COLO829 (cell line): ENCODE measurements at places on chromosomes 5 and 9.
A peak's percentile ranks its signal among the peaks of the same experiment; 100 is the strongest.

DNA sequence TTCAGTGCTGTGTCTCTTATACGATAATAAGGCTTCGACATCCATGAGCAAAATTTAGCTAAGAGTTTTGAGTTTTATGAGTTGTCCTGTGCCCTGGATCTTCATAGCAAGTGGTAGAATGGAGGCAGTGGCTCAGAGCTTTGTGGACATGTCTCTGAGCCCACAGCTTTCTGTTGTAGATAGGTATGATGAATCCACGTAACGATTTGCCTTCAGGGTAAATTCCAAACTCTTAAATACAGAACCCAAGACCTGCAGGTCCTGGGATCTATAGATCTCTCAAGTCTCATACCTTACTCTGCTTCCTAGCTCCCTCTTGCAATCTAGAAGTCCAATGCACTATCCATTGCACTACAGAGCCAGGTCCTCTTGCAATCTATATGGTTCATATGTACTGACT is 59.5 kb upstream of the TLE4 start:
- DNase-seq: no peak

DNA sequence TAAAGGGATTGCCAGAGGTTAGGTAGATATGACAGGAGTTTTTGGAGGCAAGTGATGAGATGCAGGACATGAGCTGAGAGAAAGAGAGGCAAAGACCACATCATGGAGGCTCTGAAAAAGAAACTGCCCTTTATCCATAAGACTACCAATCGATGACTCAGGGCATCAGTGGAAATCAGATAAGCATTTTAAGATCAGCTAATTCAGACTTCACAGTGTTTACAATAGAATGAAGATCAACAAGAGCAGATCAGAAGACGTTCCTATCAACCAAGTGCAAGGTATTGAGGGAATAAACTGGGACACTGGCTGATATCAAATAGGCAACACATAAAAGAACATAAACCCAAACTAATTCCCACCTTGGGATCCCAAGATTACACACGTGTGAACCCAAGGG is 227.2 kb downstream of the SLCO4C1 start:
- no peak for DNase-seq

DNA sequence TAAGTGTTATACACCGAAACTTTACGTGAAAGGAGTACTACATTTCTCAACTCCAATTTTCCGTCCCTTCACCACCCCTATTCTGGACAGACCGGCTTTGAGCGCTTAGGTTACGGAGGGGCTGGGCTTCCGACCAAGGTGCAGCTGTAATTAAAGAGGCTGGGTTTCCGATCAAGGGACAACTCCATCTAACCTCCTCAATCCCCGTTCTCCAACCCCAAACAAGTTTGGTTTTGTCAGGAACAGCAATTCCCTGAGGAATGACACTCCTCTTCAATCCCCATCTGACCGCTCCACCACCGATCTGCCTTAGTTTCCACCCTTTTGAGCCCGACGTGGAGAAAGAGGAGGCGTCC is 577 bp downstream of the TUT7 start:
- peak; percentile 55 for DNase-seq

DNA sequence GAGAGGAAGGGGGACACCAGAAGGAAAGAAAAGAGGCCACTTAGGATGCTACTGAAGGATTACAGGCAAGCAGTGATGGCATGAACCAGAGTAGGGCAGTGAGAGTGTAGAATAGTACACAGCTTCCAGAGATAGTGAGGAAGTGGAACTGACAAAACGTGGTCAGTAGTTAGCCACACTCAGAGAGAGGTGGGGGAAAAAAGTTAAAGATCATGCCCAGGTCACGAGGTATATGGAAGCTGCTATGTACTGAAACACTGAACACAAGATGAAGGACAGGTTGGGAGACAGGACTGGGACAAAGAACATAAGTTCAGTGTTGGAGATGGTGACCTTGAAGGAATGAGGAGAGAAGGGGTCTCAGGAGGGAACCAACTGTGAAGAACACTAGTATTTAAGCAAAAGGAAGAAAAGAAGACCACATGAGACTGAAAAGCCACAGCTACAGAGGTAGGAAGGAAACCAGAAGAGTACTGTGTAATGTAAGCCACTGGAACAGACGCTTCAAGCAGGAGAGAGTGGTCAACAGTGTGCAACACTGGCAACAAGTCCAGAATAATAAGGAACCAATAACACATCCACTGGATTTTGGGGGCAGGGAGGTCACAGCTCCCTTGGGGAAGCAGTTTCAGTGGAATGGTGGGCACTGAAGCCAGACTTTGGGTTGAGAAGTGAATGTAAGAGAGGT is 45.5 kb downstream of the ELL2 start:
- no peak for DNase-seq

GRCh38 chr5:178210073-178210535 is 5.8 kb downstream of the HNRNPAB start:
- DNase-seq: no peak

GRCh38 chr9:96505316-96505991 is 55.5 kb downstream of the HABP4 start:
- no peak for DNase-seq

- no peak for DNase-seq
These were observed 147.1 kb downstream of the C5orf15 start for GRCh38 chr5:133821311-133821741.

GRCh38 chr5:4514067-4514648 is 626.0 kb upstream of the ADAMTS16 start:
- DNase-seq: no peak

GRCh38 chr9:96126321-96126881 is 175.6 kb downstream of the HSD17B3 start:
- no peak for DNase-seq

DNA sequence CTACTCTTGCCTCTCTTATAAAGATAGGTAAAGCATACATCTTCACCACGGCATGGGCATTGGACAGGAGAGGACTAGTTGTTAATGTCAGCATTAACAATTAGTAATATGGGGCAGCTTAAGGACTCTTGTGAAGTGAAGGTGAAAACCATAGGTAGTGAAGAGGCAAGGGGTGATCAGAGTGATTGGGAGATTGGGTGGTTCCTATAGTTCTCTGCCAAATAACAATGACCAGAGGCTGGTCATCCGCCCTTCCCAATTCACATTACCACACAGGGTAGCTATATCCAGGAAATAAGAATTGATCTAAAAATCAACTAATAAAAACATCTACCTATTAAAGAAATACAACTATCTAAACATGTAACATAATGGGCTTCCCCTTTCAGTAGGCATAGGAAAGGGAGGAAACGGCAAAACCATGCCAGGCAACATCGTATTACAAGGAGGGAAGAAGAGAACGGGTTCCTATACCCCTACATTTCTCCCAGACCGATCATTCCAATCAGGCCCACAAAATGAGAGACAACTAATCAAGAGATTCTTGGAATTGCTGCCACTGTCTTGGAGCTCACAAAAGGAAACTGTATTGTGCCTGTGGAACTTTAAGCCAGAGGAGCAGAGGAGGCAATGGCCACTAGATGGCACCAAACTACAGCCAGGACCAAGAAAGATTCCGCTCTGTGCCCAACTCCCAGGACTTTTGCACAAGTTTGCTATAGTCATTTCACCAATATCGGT is 121.6 kb downstream of the FBXL17 start:
- peak; percentile 45 for DNase-seq

GRCh38 chr5:9062873-9063272 is 483.0 kb downstream of the SEMA5A start:
- DNase-seq: no peak

DNA sequence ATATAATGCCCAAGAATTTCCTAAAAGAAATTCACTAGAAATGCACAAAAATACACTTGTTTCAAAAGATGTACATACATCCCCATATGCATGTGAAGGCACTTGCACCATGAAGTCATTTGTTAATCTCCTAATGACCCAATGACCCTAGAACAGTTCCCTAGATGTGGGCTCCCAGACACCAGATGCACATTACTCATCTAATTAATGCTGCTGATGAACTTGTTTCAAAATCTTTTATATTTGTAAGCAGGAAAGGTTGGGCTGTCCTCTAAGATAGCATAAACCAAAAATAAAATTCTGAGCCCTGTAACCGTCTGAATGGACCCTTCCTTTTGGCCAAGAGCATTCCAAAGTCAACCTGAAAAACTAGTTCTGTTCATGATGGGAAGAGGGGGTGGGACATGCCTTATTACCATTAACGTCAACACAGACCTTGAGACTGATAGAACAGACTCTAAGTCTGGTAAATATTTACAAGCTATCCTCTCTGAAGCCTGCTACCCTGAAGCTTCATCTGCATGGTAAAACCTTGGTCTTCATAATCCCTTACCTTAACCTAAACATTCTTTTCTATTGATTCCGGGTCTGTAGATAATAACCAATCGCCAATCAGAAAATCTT is 91.0 kb upstream of the DAPK1 start:
- DNase-seq: no peak

DNA sequence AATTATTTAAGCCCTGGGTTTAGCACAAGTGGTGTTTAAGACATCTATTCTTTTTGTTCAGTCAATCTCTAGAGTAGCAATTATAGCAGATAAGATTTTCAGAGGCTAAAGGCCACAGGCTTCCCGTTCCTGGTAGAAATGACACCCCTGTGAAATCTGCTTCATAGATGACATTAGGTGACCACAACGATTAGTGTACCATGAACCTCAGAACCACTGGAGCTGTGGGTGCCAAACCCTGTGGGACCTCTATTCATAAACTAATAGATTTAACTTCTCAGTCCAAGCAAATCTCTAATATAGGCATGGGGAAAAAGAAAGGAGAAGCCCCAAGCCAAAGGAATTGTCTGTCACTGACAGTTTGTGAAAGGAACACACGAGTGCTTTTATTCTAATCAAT is 207.4 kb downstream of the ARRDC3 start:
- no peak for DNase-seq

GRCh38 chr9:87498046-87498810 is 561 bp downstream of the DAPK1 start:
- no peak for DNase-seq

DNA sequence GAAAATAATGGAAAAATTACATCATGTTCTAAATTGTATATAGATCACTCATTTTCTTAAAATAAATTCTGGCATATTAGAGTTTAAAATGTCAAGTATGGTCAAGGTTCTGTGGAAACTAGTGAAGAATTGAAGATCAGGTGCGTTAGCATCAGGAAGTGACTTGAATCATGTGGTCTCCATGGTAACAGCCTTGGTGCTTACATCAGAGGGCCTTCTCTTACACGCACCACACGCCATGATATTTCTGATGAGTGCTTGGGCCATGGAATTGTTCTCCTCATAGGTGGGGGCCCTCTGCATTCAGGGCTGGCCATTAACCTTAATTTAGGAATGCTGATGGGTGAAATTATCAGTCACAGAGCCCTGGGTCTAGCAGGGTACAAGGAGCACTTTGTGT is 288.1 kb upstream of the EFNA5 start:
- no peak for DNase-seq

DNA sequence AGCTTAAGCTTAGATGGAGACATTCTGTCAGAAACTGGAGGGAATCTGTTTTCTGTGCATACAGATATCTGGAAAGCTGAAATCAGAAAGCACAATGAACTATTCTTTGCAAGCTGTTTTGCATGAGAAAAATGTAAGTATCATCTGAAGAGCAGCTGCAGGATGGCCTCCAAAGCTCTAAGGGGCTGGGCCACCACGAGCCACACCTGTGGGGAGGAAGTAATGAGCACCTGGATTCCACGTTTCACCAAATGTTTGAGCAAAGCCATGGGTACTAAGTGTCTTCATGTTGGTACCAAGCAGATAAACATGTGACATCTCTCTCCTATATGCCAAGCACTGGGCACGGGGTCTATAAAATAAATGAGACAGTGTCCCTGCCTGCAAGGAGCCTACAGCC is 199.3 kb downstream of the TTLL11 start:
- no peak for DNase-seq

DNA sequence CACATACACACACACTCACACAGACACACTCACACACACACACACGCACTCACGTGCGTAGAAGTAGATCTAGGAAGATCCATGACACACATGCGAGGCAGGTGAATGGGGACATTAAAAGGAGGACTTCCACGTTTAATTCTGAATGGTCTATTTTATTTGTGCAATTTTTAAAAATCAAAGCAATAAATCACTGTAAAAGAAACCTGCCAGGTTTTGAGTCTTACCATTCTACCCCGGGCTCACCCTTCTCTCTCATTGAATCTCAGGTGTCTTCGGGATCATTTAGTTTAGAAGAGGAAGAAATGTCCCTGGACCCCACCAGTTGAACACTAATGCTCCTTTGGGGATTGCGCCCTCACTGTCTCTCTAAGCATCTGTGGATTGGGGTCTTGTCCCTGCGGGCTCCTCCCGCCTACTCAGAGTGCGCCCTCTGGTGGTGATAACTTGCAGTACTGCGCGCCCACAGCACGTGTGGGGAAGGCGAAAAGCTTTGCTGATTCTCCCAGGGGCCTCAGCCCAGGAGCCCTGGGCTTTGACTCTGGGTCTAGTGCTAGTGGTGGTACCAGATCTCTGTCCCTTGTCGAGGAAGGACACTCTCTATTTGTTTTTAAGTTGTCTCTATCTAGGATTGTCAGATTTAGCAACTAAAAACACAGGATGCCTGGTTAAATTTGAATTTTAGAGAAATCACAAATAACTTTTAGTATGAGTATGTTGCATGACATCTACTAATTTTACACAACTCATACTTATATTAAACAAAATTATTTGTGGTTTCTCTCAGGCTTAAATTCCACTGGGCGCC is 34.8 kb downstream of the BOD1 start:
- no peak for DNase-seq

- no peak for DNase-seq
These were observed 49.4 kb upstream of the EBF1 start for GRCh38 chr5:159149085-159149484.

- DNase-seq: no peak
These were observed 38.4 kb upstream of the ORM1 start for GRCh38 chr9:114284316-114285060.

GRCh38 chr5:4128994-4129393 is 533.4 kb downstream of the IRX1 start:
- no peak for DNase-seq
